ENCODE measurements at places on chromosomes 7 and 10. TPM values are rescaled to one million over a fixed set of nuclear protein-coding genes. Genes with fewer than 3 reads are reported as not detected.

Gene ZNF727
- total RNA-seq = 0.18 TPM

Gene CTAGE15
- total RNA-seq = 0.18 TPM

Gene ACSL5
- total RNA-seq = 2.0 TPM

Gene RTKN2
- total RNA-seq = 17.1 TPM

Gene AUTS2
- total RNA-seq = 298 TPM

Gene IFIT2
- total RNA-seq = 3.4 TPM

Gene FBXL13
- total RNA-seq = 9.2 TPM

Gene CALD1
- total RNA-seq = 41.8 TPM

Gene EGR2
- 0.18 TPM for total RNA-seq

Gene OR2A5
- not detected for total RNA-seq

Gene PKD2L1
- total RNA-seq = not detected

Gene ANKIB1
- 88.2 TPM for total RNA-seq

Gene NSMCE4A
- 41.6 TPM for total RNA-seq

Gene AOAH
- total RNA-seq = 3.4 TPM

Gene PKD1L1
- 0.64 TPM for total RNA-seq

Gene NEBL
- 38.9 TPM for total RNA-seq

Gene FZD1
- total RNA-seq = 14.8 TPM

Gene HECW1
- 62.1 TPM for total RNA-seq

Gene PRKCQ
- total RNA-seq = 0.91 TPM

Gene H2BK1
- not detected for total RNA-seq

Gene SUPV3L1
- 27.7 TPM for total RNA-seq

Gene CDHR1
- total RNA-seq = 9.3 TPM

Gene PRLHR
- 0.36 TPM for total RNA-seq

Gene LIPM
- not detected for total RNA-seq

Gene EPHA1
- total RNA-seq = 1.6 TPM

Gene AKR1C3
- total RNA-seq = 1.6 TPM

Gene MYOZ1
- 0.18 TPM for total RNA-seq

Gene TMEM130
- 7.6 TPM for total RNA-seq

Gene GPC2
- 57.9 TPM for total RNA-seq

Gene TFPI2
- total RNA-seq = 1.4 TPM

Gene USP6NL
- 26.0 TPM for total RNA-seq

Gene CALML3
- total RNA-seq = 0.09 TPM

Gene IDI1
- 67.2 TPM for total RNA-seq

Gene GIMAP5
- 3.8 TPM for total RNA-seq

Gene TAC1
- total RNA-seq = 15.6 TPM

Gene HHEX
- 2.1 TPM for total RNA-seq

Gene DDC
- total RNA-seq = 1.2 TPM

Gene CDK1
- total RNA-seq = 46.9 TPM

Gene FOXI2
- total RNA-seq = not detected

Gene PAOX
- 7.1 TPM for total RNA-seq

Gene NRAP
- total RNA-seq = 0.09 TPM

Gene OR13A1
- 0.45 TPM for total RNA-seq

Gene DEPP1
- total RNA-seq = 9.9 TPM

Gene ANKRD30A
- not detected for total RNA-seq

Gene TWIST1
- total RNA-seq = 2.7 TPM

Gene UPK3BL1
- total RNA-seq = 68.1 TPM

Gene FRMD4A
- 169 TPM for total RNA-seq

Gene CYP3A4
- total RNA-seq = not detected

Gene CPA4
- total RNA-seq = 1.00 TPM

Gene CFAP58
- total RNA-seq = 0.45 TPM

Gene ARHGAP22
- total RNA-seq = 7.7 TPM

All from cerebellum (tissue), 4 donors.